SIG-M5 (cell line): ENCODE measurements at places on chromosomes 6 and 20.

DNA sequence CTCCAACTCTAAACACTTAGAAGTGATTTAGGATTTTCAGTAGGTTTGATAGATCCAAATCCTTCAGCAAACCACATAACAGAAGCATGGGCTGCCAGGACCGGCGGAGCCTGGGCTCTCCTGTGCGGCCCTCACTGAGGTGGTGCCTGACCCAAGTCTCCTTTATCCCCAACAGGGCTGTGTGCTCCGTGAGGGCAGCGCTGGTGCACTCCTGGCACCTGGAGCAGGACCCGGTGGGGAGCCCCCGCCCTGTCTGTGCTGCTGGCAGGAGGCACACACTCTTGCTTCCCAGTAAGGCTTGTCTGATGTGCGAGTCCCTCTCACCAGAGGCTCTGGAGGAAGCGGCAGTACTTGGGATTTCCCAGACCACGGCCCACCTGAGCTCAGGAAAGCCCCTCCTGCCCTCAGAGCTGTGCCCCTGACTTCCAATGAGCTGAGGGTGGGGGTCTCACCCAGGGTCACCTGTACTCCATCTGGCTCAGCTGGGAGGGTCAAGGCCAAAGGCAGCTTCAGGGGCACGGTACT lies 56.2 kb downstream of the PYGB start:
- no peak for DNase-seq

GRCh38 chr6:120576061-120576460 lies 758.2 kb downstream of the TBC1D32 start:
- DNase-seq: no peak

DNA sequence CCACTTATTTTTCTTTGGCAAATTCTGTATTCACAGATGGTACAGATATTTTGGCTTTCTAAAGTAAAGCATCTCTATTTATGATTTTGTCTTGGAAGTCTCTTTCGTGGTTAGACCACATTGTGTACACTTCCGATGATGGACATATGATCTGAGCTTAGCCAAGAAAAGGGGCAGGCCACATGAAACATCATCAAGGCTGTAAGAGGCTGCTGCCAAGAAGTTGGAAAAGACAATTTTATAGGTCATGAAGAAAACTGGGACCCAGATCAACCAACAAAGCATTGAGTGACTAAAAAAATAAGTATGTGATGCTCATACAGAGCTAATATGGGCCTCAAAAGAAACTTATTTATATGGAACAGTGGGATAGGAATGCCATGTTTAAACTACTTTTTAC lies 266.4 kb downstream of the HAO1 start:
- no peak for DNase-seq

DNA sequence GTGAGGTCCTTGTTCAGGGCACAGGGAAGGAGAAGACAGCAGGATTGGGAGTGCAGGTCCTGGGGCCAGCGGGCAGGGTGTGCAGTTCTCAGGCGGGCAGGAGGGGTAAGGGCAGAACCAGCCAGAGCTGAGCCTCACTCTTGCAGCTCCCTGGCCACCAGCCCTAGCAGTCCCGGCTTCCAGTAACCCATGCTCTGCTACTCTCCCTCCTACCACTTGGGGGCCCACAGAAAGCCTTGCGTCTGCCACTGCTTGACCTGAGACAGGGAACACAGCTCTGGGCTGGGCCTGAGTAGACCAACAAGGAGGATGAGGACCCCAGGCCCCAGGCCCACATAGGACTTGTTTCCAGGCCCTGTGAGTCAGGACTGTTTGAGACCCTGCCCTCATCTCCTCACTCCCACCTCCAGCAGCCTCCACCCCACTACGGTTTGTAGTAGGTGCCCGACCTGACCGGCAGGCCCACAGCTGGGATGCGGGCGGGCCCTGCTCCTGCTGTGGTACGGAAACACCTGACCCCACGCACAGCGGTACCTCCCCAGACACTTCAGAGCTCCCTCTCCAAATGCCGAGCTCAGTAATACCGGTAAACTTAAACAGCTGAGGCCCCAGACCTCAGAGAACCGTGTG lies 39.2 kb downstream of the KCNK5 start:
- DNase-seq: no peak

DNA sequence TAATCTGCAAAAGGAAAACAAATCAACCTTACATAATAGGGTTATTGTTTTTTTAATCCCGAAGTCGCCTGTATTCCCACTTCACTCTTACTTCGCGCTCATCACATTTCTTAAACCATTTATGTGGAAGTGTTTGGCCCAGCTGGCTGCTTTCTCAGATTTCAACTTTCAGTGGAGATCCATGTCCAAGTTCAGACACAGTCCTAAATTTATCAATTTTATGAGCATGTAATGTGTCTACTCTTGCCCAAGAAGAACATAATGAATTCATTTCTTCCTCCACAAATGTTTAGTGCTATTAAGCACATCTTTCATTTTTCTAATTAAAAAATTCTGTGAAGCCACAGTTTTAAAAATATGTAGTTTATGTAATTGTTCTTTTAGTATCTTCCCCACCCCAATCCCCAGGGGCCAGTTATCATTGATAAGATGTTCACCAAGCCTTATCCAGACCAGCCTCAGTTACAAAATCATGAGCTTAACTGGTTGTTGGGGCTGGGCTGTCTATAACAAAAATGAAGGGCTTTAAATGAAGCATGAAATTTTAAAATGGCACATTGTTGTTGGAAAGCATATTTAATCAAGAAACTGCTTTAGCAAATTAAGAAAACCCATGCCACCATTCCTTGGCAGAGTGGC lies 151.7 kb downstream of the UST start:
- no peak for DNase-seq

DNA sequence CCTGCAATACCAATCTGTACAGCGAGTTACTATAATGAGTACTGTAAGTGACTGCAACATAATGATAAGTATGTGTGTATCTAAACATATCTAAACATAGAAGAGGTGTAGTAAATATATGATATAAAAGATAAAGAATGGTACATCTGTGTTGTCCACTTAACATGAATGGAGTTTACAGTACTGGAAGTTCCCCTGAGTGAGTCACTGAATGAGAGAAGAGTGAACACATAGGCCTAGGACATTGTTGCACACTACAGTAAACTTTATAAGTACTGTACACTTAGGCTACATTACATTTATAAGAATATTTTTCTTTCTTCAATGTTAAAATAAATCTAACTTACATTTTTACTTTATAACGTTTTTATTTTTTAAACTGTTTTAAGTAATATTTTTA lies 380.4 kb downstream of the MMUT start:
- no peak for DNase-seq

DNA sequence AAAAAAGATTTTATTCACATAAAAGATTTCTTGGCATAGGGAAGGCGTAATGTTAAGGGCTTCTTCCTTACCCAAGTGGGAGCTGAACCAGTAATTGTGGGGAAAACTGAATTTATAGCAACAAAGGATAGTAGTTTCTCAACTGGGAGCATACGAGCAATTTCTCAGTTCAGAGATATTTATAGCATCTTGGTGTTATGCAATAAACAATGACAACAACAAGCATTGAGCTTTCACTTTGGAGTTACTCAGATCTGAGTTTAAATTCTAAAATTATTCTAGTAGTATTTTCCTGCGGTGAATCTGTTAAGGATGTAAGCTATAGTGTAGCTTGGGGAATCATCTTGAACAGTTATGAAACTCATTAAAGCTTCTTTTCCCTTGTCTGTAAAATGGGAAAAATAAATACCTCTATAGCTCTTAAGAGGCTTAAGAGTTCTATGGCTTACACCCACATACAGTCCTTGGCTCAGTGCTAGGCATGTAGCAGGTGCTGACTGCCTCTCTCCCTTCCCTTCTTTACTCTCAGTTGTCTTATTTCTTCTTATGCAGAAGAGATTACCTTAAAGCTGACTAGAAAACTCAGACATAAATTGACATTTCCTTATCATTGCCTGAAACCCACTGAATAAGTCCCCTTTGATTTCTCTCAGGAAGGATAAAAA lies 58.8 kb downstream of the SAMD5 start:
- DNase-seq: no peak

DNA sequence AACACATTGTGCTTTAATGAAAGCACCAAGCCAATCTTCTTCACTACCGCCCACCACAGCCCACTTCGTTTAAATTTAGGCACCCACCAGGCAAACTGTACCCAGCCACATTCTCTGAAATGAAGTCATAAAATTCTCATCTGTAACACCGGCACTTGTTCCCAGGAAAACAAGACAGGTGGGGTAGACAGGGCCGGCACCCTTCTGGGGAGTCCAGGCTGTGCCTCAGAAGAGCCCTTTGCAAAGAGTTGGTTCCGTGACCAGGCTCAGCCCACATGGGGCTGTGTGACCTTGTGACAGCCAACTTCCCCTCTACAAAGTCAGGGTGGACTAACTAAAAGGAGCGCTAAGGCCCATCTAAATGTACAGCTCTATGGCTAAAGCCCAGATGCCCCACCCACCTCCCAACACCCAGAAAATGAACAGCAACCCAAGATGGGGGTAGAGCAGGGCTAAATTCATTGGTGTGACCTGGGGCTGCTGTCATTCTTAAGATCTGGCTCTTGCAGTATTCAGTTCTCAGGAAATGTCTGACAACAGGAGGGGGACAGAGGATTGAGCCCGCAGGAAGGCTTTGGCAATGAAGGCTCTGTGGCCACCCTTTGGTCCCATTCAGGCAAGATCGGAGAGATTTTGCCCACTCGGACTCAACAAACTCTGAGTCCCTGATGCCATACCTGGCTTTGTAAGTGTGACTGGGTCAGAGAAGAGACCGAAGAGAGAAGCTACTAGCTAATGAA lies 56.7 kb downstream of the TRERF1 start:
- no peak for DNase-seq

DNA sequence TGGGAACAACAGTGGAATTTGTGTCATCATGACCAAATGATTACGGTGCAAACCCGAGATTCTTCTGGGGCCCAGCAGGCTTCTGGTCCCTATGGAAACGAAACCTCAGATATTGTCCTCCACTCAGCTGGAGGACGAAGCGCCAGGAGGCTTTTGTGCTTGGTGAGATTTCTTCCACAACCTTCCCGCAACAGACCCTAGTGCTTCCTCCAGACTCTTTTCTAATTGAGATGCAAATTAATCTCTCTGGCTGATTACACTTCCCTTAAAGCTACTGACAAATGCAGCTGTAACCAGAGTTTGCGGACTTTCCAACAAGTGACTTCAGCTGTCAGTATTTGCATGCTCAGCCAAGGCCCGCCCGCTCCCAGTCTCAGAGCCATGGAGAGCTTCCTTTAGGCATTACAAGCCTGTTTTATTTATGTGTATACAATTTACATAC lies 96.0 kb downstream of the INSM1 start:
- no peak for DNase-seq

DNA sequence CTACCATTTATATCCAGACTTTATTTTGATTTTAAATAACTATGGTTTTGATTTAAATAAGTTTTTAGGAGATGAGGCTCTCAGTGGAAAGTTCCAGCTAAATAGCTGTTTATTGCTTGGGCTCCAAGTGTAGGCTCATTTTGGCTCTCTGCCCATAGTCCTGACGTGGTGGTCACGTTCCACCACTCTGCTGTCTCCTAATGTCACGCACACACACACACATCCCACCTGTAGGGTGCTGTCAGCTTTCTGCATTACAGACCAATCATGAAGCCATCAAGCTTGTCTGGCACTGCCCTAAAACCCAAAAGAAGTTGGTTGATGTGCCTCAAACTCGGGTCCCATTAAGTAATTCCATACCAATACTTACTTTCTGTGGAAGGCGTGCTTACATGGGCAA lies 45.4 kb downstream of the PANK2 start:
- no peak for DNase-seq

- peak; percentile 29 for DNase-seq
Observed at GRCh38 chr20:881051-881782, 34.9 kb downstream of the ANGPT4 start.

- DNase-seq: no peak
Observed at GRCh38 chr20:63785691-63786131, 45.4 kb downstream of the ZBTB46 start.

DNA sequence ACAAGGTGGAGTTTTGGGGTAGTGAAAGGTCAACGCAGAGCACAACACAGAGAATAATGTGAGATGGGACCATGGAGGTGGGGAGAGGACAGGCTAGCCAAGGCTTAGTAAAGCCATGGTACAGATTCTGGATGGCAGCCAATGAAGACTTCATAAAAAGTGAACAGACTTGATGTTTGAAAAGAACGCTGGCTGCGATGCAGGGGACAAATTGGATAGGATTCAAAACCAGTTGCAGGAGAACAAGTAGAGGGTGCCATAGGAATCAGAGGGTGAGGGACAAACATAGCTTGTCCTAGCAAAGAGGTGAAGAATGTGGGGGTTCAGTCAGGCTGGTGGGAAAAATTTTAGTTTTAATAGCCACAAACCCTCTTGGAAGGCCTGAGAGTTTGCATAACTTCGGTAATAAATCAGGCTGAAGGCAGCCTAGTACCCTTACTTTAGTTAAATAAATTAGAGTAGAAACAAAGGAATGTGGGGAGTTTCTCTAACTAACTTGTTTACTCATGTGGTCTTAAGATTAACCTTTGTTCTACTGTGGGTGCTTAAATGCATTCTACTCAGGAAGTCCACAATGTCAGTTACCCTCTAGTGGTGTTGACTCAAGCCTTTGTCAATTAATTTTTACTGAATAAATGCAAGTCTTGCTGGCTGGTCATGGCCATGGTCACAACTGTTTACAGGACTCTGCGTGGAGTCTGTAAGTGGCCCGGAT lies 216.4 kb downstream of the C6orf118 start:
- DNase-seq: no peak

GRCh38 chr6:125299257-125299656 lies 2.5 kb downstream of the HDDC2 start:
- no peak for DNase-seq

DNA sequence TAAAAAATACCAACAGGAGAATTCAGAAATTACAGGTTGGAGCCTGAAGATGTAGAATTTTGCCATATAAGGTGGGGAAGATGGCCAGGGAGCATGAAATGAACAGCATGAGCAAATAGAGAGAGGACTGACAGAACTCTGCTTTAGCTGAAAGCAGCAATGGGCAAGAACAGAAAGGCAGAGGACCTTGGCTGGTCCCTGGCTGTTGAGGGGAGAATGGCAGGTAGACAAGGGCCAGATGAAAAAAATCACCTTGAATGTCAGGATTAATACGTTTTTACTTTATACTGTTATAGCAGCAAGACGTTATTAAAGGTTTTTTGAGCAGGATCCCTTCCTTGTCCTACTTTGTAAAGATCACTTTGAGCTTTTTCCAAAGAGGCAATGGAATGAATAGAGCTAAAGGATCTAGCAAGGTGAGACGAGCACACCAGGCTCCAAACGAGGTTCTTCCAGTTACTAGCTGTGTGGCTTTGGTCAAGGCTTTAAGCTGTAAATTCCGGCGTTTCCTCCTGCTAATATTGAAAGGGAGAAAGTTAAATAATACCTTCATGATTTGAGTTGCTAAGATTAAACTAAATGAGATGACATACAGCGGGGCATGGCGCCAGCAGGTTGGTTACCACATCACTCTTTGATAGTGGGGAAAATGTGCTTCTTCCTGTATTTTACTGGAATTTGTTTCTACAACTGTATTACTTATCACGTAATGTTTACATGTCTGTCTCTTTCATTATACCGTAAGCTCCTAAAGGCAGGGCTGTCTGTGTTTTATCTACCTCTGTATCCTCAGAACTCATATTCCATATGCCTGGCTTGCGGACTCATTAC lies 776 bp downstream of the PPIL1 start:
- DNase-seq: no peak
